CD8-positive, alpha-beta T cell (primary cell): ENCODE measurements at places on chromosomes 12 and 14. TPM values are rescaled to one million over a fixed set of nuclear protein-coding genes. Genes with fewer than 3 reads are reported as not detected.

TMEM229B gene
- 4.5 TPM for total RNA-seq

KRT82 gene
- not detected for total RNA-seq

CYP27B1 gene
- total RNA-seq: 2.2 TPM

ENDOU gene
- not detected for total RNA-seq

L2HGDH gene
- total RNA-seq: 3.0 TPM

ARMH4 gene
- not detected for total RNA-seq

PLEKHH1 gene
- 0.28 TPM for total RNA-seq

KRT83 gene
- total RNA-seq: not detected

PTPRO gene
- 1.7 TPM for total RNA-seq

AEBP2 gene
- 57.9 TPM for total RNA-seq

CD69 gene
- 502 TPM for total RNA-seq

SOS2 gene
- 46.8 TPM for total RNA-seq

OR6C1 gene
- not detected for total RNA-seq

EML1 gene
- total RNA-seq: not detected

SSPN gene
- total RNA-seq: not detected

KLRG1 gene
- total RNA-seq: 17.7 TPM

AKAP3 gene
- total RNA-seq: 1.1 TPM

PTPRQ gene
- not detected for total RNA-seq

- no peak for DNase-seq
These were observed 203.5 kb upstream of the GZMB start for GRCh38 chr14:24837280-24838046.

DNA sequence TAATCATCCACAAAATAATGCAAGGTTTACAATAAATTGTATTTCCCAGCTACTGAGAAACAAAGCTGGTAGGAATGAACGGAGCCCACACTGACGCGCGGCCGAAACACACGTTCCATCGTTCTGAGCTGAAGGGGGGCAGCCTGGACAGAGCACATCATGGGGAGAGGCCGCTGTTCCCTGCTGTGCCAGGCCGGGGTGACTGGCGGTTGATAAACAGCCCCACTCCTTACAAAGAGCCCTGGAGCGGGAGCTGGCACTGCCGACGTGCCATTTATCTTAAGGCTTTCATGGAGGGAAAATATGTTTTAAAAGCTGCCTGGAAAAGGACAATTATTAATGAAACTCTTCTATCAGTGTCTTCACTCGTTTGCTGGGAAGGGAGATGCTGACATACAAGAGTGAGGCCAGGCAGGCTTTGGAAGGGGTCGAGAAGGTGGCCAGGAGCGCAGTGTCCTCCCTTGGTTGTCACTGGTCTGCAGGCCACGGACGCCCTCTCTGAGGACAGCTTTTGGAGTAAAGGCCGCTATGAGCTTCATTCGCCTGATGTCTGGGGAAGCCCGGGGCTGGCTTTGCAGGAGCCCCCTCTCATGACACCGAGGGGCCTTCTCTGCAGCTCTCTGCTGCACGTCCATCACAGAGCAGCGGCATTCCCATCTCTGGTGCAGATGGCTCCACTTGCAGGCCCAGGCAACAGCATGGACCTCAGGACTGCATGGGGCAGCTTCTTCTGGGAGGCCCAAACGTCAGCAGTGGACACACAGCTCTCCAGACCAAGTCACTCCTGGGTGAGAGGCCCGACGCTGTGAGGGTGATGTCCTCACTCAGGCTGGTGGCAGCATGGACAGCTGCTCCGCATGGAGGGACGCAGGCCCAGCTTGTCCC is 355.3 kb upstream of the SFSWAP start:
- no peak for DNase-seq

GRCh38 chr12:123071857-123072256 is 79.0 kb downstream of the PITPNM2 start:
- DNase-seq: no peak

- DNase-seq: no peak
These were observed 13.6 kb upstream of the GALNT16 start for GRCh38 chr14:69246331-69246730.

DNA sequence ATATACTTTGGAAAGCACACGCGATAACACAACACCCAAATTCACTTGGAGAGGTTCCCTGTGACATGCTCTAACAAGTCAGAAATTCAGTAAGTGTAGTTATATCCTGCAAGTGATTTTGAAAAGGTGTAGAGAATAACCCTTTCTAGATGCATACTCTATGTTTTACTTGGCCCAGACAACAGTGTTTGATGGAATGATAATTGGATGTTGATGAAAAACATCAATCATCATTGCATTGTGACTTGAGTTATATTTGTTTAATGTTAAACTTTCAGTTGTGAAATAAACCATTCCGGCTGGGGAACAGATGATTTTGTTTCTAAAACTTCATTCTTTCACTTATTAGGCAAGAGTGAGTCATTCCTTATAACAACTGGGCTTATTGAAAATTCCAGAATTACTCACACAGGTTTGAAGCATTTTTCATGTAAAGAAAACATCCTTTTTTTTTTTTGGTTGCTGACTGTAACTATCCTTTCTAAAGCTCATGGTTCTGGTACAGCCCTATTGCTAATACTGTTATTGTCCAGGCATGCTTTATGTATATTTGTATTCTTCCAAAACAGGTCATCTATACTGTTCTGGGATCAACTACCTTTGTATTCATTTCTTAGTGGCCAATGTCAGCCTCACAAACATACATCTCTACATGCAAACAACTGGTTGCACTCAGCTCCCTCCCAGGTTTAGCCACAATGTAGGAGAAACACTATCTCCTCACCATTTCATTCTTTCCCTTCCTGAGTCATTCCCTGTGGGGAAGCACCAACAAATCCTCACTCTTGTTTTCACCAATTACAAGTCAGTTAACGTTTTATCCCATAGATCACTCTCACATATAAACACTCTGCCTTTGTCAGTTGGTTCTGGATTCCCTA is 121.2 kb upstream of the LRIG3 start:
- no peak for DNase-seq

- DNase-seq: no peak
These were observed 31.9 kb upstream of the SOS2 start for GRCh38 chr14:50263321-50263720.

GRCh38 chr12:1591543-1591942 is 2.8 kb downstream of the FBXL14 start:
- DNase-seq: no peak

DNA sequence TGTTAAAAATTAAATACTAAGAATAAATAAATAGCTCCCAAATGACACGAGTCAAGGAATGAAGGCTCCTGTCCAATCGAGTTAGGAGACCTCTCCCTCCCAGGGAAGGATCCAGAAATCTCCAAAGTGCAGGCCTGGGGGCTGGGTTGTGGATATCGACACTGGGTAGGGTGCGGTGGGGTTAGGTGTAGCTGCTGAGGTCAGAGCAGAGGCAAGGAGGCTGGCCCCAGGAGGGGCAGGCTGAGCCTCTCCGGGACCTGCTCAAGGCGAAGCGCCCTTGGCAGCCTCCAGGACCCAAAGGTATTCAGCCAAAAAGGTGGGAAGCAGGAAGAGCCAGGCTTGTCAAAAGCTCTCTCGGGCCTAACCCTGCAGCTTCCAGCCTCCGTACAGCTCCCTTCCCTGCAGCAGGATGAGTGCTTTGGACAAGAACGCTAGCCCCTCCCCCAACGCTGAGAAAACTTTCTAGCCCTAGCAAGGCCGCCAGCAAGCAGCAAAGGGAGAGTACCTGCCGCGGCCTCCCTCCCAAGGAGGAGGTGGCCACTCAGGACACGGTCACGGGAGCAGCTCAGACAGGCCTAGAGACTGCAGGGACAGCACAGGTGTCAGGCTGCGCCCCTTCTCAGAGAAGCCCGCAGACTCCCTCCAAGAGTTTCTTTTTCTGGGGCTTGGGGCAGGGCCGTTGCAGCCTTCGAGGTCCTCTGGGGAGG is 3.7 kb upstream of the PNMA1 start:
- no peak for DNase-seq

- DNase-seq: no peak
These were observed 582.1 kb upstream of the MGAT4C start for GRCh38 chr12:86838260-86838659.

DNA sequence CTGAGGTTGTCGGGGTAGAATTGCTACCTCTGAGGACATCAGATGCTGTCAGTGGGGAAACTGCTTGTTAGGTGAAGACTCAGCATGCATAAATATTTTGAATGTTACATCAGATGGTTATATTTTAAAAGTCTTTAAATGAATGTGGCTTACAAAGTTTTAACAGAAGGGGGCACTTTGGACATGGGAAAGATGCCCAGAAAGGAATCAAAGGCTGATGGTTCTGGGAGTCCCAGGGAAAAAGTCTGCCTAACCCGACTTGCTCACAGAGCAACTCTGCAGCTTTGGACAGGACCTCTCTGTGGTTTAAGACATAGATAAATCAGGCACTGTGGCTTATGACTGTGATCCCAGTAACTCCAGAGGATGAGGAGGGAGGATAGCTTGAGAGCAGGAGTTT is 474.9 kb downstream of the ATP23 start:
- no peak for DNase-seq

DNA sequence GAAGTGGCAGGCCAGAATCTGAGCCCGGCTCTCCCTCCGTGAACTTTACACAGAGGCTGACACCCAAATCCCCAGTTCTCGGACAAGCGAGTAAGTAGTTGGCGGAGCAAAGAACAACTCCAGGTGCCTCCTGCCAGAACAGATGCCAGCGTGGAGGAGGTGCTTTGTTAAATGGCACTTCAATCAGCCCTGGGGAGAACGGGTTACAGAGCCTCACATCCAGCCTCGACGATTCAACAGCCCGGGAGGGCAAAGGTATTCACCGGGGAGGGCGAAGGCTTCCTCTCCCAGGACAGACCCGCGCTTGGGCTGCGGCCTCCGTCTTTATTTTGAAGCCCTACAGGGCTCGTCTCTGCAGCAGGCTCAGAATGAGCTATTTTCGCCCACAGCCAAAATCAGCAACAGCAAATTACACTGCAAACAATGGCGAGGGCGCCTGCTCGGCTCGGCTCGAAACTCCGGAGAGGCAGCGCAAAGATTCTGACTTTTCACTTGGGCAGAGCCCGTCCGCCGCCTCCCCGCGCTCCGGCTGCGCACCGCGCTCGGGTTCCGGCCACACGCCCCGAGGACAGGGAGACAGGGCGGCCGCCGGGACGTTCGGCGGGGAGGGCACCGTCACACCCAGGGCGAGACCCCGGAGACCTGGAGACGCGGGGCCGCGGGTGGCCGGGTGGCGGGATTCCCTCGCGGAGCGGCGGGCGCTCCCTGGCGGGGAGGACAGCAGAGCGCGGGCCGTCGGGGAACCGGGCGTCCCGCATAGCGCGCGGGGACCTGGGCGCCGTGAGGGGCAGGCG is 811 bp downstream of the TMCC3 start:
- peak; percentile 30 for DNase-seq

DNA sequence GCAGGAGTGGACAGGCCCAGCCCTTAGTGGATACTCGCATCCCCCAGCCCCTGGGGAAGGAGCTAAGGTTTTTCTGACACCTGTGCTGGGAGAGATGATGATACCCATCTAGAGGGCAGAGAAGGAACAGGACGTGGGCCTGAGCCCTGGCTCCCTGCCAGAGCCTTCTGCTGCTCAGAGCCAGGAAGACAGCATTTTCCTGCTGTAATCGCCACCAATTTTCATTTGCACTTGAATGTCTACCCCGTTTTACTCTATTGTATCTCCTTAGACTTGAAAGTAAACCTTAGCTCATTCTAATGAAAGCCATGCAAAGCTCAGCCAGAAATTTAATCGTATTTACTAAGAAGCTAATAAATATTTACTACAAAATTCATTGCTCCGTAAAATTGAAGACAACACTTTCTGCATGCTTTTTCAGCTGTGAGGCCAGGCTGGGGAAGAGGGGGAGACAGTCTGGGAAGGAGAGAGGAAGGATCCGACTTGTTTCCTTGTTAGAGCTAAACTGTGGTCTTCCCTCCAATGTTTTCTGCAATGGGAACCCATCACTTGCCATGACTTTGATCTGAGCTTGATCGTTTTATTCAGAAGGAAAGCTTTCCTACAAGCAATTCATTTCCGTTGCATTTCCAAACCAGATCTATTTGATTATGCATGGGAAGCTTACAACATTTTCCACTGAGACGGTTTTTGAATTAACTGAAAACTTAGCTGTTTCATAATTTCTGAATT is 17.6 kb upstream of the TRAF3 start:
- DNase-seq: no peak

DNA sequence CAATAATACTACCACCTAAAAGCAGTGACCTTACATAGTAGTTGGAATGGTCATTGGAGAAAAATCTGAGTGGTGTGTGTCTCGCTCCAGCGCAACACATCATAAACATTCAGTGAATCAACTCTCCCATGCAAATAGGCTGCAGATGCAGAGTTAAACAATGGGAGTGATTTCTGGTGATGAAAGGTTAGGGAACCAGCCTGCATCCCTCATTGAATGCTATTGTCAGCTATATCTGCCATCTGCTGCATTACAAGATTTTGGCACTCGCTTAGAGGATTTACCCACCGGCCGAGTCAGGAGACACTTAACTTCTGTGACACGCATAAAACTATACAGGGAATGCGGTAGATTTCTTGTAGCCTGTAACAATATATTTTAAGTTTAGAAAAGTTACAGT is 900.9 kb downstream of the FLRT2 start:
- DNase-seq: no peak

GRCh38 chr12:96121271-96121711 is 72.9 kb upstream of the ELK3 start:
- no peak for DNase-seq

GRCh38 chr14:39173198-39173597 is 1.9 kb upstream of the PNN start:
- DNase-seq: no peak

- DNase-seq: no peak
These were observed 5.0 kb upstream of the SRSF9 start for GRCh38 chr12:120474616-120474960.

DNA sequence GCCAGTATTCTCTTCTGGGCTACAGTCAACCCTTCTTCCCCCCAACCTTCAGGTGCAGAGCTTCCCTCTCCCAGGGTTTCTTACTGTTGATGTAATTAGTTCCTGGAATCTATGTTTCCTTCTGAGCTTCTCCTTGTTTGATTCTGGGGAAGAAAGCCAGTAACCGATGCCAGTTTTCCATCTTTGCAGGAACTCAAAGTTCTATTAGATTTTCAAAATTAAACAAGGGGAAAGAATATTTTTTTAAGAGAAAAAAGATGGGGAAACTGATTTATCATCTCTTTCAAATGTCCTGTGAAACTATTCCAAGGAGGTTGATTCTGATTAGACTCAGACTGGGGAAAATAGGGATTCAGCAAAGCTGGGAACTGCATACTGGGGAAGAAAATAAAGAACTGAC is 17.9 kb upstream of the FAM234B start:
- no peak for DNase-seq

- no peak for DNase-seq
These were observed 60.8 kb downstream of the SDR9C7 start for GRCh38 chr12:56873382-56873781.

GRCh38 chr12:123799227-123799626 is 37.1 kb downstream of the DNAH10 start:
- DNase-seq: no peak

- DNase-seq: no peak
These were observed 24.5 kb downstream of the NELL2 start for GRCh38 chr12:44851586-44851985.

DNA sequence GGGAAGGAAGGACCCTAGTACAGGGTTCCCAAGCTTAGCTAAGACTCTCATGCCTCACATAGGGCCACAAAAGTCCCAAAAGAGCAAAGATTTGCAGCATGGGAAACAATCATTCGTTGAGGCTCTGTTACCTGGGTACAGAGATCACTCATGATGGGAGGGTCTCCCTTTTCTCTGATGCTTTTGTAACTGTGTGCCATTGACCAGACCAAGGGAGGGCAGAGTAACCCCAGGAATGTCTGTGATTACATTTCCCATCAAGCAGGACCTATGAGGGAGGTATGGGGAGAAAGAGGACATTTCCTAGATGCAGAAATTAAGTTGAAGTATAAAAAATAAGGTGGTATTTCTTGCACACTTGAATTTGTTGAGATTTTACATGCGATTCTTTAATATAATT is 16.4 kb upstream of the DLGAP5 start:
- DNase-seq: no peak
